Thymus (tissue), 14 donors: ENCODE measurements at places on chromosomes 16 and 17. TPM values are rescaled to one million over a fixed set of nuclear protein-coding genes. Genes with fewer than 3 reads are reported as not detected.
A peak's percentile ranks its signal among the peaks of the same experiment; 100 is the strongest.

- H3K4me1 ChIP-seq, result peaks cover 4% of the 10 kb centered on the region
- H3K27me3 ChIP-seq, result peaks cover 2% of the 10 kb centered on the region
- no peak overlapping the region for H3K27ac ChIP-seq
- H3K36me3 ChIP-seq, result no peaks in the 10 kb centered on the region
- no peak overlapping the region for H3K4me3 ChIP-seq
Observed at GRCh38 chr16:85833219-85833920, 33.9 kb downstream of the COX4I1 start.

GRCh38 chr17:72631568-72631948 is 460.9 kb downstream of the SLC39A11 start:
- H3K4me1 ChIP-seq, result no peaks in the 10 kb centered on the region
- H3K4me3 ChIP-seq, result no peak overlapping the region
- DNase-seq, result no peak
- H3K27me3 ChIP-seq, result no peaks in the 10 kb centered on the region
- H3K36me3 ChIP-seq, result no peaks in the 10 kb centered on the region

- no peak for DNase-seq
- no peaks in the 10 kb centered on the region for H3K27me3 ChIP-seq
- H3K4me3 ChIP-seq, result peak overlapping the region; percentile 72
- peak overlapping the region; percentile 91 for H3K27ac ChIP-seq
- peaks cover 2% of the 10 kb centered on the region for H3K4me1 ChIP-seq
Observed at GRCh38 chr17:46922487-46922803, 515 bp upstream of the GOSR2 start.

- H3K27ac ChIP-seq, result no peak overlapping the region
- H3K4me1 ChIP-seq, result no peaks in the 10 kb centered on the region
- DNase-seq, result no peak
- H3K36me3 ChIP-seq, result peaks cover 25% of the 10 kb centered on the region
Observed at GRCh38 chr17:8366231-8366630, 10.3 kb downstream of the KRABD2 start.

GRCh38 chr16:2930236-2930635 is 18.5 kb downstream of the FLYWCH1 start:
- no peaks in the 10 kb centered on the region for H3K27me3 ChIP-seq
- peaks cover 37% of the 10 kb centered on the region for H3K36me3 ChIP-seq
- no peak overlapping the region for H3K27ac ChIP-seq
- H3K4me1 ChIP-seq, result peaks cover 9% of the 10 kb centered on the region
- no peak overlapping the region for H3K4me3 ChIP-seq
- no peak for DNase-seq

DNA sequence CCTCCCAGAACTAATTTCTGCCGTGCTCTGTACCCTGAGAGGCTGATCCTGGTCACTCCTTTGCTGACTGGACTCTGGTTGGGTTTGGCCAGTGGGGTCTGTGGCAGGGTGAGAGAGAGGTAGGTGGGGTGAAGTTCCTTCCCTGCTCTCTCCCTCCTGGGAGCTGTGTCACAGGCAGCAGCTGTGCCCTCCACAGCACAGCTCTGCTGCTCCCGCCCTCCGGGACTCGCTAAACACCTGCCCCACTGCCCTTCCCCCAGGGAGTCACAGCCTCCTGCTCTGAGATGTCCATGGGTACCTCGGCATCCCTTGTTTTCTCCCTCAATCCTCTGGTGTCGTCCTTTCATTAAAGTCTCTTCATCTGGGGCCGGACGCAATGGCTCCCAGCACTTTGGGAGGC is 66.4 kb downstream of the SRCIN1 start:
- no peaks in the 10 kb centered on the region for H3K27me3 ChIP-seq
- no peaks in the 10 kb centered on the region for H3K36me3 ChIP-seq
- no peak for DNase-seq

GRCh38 chr16:51163366-51163765 is 12.3 kb upstream of the SALL1 start:
- no peaks in the 10 kb centered on the region for H3K4me1 ChIP-seq
- no peaks in the 10 kb centered on the region for H3K36me3 ChIP-seq
- no peak for DNase-seq
- H3K27me3 ChIP-seq, result no peaks in the 10 kb centered on the region

DNA sequence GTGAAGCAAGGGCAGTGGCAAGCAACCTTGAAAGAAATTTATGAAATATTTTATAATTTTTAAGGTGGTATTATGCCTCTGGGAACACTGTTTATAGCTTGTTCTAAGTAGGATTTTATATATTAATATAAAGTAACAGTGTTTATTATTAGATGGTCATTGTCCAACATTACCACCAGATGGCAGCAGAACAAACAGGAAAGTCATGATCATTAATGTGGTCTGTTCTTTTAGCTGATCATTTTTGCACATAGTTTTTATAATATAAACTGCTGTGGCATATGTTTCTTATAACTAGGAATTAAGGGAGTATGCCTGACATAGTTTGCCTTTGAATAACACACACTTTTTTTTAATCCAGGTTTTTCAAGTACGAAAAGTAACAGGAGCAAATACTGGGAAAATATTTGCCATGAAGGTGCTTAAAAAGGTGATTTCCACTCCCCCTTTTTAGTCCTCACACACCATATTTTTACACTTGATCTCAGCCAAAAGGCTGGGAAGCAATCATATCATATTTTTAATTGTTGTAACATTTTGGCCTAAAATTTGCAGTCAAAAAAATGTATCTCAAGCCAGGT is 21.4 kb downstream of the RPS6KB1 start:
- no peaks in the 10 kb centered on the region for H3K27me3 ChIP-seq
- DNase-seq, result no peak
- no peaks in the 10 kb centered on the region for H3K4me1 ChIP-seq

GRCh38 chr16:16150117-16150877 is 73.0 kb downstream of the ABCC6 start:
- no peak overlapping the region for H3K27ac ChIP-seq
- no peak for DNase-seq
- H3K27me3 ChIP-seq, result no peaks in the 10 kb centered on the region
- no peaks in the 10 kb centered on the region for H3K4me1 ChIP-seq

- no peak overlapping the region for H3K27ac ChIP-seq
- H3K4me3 ChIP-seq, result no peak overlapping the region
- H3K27me3 ChIP-seq, result no peaks in the 10 kb centered on the region
- peaks cover 4% of the 10 kb centered on the region for H3K4me1 ChIP-seq
Observed at GRCh38 chr17:18916816-18917500, 35.0 kb upstream of the SLC5A10 start.

DNA sequence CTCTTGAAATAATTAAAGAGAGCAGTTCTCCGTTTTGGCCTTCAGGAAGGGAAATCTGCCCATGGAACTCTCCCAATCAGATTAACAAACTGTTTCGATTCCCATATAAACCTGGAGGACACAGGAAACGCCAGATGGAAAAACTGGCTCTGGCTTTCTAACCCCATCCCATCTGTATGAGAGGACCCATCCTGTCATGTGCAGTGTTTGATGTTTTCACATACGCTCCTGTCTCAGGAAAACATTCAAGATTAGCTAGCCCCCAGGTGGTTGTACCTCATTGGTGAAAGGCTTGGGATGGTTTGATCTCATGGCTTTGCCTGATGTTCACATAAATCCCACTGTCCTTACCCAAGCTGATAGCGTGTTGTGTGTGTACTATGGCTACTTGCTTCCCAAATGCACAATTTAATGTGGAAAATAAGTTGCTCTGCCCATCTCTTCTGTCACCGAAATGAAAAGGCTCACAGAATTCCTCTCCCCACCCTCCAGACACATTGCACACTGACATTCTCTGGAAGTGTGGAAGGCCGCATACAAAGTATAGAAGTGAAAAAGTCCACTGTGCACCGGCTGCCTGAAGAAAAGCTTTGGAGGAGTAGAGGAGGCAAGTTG is 18.2 kb upstream of the ERN1 start:
- H3K4me3 ChIP-seq, result no peak overlapping the region
- H3K36me3 ChIP-seq, result peaks cover 43% of the 10 kb centered on the region
- no peaks in the 10 kb centered on the region for H3K27me3 ChIP-seq
- DNase-seq, result no peak
- no peak overlapping the region for H3K27ac ChIP-seq

- H3K4me3 ChIP-seq, result no peak overlapping the region
- H3K27me3 ChIP-seq, result no peaks in the 10 kb centered on the region
- DNase-seq, result no peak
- H3K27ac ChIP-seq, result no peak overlapping the region
Observed at GRCh38 chr16:82187829-82188228, 17.8 kb upstream of the MPHOSPH6 start.

GRCh38 chr16:64866021-64866420 is 255.8 kb downstream of the CDH11 start:
- no peaks in the 10 kb centered on the region for H3K36me3 ChIP-seq
- no peak overlapping the region for H3K27ac ChIP-seq
- no peaks in the 10 kb centered on the region for H3K27me3 ChIP-seq

GRCh38 chr16:24070851-24071250 is 185.3 kb upstream of the CACNG3 start:
- H3K27ac ChIP-seq, result no peak overlapping the region
- H3K4me1 ChIP-seq, result no peaks in the 10 kb centered on the region
- DNase-seq, result peak; percentile 15
- H3K27me3 ChIP-seq, result no peaks in the 10 kb centered on the region

DNA sequence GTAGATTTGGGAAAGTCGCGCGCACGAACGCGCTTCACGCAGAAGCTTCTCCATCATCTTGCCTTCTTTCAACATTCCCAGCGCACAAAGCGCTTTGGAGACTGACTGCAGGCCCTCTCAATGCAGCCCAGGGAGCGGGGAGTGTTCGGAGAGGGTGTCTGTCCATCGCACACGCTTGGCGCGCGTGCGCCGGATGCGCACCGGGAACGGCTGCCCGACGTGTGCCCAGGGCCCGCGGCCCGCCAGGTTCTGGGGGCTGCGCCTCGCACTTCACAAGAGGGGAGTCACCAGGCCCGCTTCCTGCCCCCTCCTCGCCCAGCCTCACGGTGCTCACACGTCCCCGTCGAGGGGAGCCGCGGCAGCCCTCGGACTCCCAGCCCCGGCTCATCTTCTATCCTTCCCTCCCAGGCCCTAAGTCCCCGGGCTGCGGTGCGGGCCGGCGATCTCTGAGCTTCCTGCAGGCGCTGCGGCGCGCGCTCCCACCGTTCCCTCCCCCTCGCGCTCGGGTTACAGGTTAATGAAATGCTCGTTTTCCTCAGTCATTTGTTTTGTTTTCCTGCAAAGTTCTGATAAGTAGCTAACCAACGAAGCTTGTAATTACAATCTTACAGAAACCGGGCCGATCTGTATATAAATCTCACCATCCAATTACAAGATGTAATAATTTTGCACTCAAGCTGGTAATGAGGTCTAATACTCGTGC is 2.8 kb upstream of the IRX3 start:
- H3K27ac ChIP-seq, result no peak overlapping the region
- H3K4me3 ChIP-seq, result no peak overlapping the region
- H3K4me1 ChIP-seq, result no peaks in the 10 kb centered on the region
- H3K27me3 ChIP-seq, result peaks cover 85% of the 10 kb centered on the region
- no peak for DNase-seq

DNA sequence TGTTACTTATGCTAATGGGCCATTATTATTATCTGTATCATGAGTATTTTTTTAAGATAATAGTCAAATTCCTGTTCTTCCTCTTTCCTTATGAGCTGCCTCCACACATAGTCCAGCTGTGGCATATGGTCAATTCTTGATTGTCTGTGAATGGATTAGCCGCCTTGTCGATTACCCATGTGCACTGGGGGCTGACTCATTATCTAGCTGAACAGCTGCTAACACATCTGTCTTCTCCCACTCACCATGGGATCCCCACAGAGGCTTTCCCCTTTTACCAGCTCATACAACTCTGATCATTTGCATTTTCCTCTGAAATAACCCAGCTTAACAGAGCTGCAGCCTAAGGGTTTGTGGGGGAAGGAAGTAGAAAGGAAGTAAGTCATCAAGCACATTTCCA is 915.0 kb downstream of the CDH11 start:
- no peaks in the 10 kb centered on the region for H3K36me3 ChIP-seq
- no peak for DNase-seq
- no peak overlapping the region for H3K4me3 ChIP-seq
- no peaks in the 10 kb centered on the region for H3K4me1 ChIP-seq
- no peak overlapping the region for H3K27ac ChIP-seq

DNA sequence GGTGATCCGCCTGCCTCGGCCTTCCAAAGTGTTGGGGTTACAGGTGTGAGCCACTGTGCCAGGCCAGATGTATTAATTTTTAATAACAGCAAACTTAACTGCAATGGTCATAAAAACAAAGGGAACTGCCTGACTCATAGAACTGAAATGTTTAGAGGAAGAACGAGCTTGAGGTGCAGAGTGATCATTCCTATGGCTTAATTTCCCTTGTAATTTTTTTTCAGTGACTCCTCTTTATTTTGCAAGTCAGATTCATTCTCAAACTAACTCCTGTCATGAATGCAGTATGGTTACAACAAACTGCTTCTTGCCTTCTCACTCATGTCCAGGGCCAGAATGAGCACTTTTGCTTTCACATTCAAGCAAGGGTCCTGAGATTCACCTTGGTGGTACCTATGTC is 231.3 kb downstream of the HAPSTR1 start:
- no peaks in the 10 kb centered on the region for H3K4me1 ChIP-seq
- H3K27ac ChIP-seq, result no peak overlapping the region
- H3K27me3 ChIP-seq, result no peaks in the 10 kb centered on the region
- DNase-seq, result no peak

- no peaks in the 10 kb centered on the region for H3K27me3 ChIP-seq
- no peaks in the 10 kb centered on the region for H3K36me3 ChIP-seq
- H3K4me1 ChIP-seq, result peaks cover 3% of the 10 kb centered on the region
- no peak for DNase-seq
- no peak overlapping the region for H3K4me3 ChIP-seq
- H3K27ac ChIP-seq, result no peak overlapping the region
Observed at GRCh38 chr17:34398990-34399389, 36.0 kb upstream of the CCL1 start.

C16orf46 gene
- total RNA-seq, result 0.28 TPM

CA4 gene
- 0.94 TPM for total RNA-seq

CMTM3 gene
- total RNA-seq, result 15.9 TPM

TRIM65 gene
- 14.4 TPM for total RNA-seq

NTN3 gene
- 0.71 TPM for total RNA-seq

CACNG4 gene
- 0.09 TPM for total RNA-seq

KRTAP2-2 gene
- total RNA-seq, result not detected

KRTAP16-1 gene
- not detected for total RNA-seq
